ENCODE measurements at places on chromosomes 2 and 18. TPM values are rescaled to one million over a fixed set of nuclear protein-coding genes. Genes with fewer than 3 reads are reported as not detected.

Gene BMPR2
- 15.7 TPM for total RNA-seq

GRCh38 chr18:57081899-57082298, 65.0 kb upstream of the BOD1L2 start:
- no peak for DNase-seq

- no peak for DNase-seq
These were observed 23.2 kb upstream of the SLC35F6 start for GRCh38 chr2:26740890-26741302.

GRCh38 chr18:59056706-59057492, 82.8 kb upstream of the SEC11C start:
- no peak for DNase-seq

GRCh38 chr2:101337877-101338276, 29.4 kb upstream of the RNF149 start:
- no peak for DNase-seq

Gene EDAR
- total RNA-seq: not detected

DNA sequence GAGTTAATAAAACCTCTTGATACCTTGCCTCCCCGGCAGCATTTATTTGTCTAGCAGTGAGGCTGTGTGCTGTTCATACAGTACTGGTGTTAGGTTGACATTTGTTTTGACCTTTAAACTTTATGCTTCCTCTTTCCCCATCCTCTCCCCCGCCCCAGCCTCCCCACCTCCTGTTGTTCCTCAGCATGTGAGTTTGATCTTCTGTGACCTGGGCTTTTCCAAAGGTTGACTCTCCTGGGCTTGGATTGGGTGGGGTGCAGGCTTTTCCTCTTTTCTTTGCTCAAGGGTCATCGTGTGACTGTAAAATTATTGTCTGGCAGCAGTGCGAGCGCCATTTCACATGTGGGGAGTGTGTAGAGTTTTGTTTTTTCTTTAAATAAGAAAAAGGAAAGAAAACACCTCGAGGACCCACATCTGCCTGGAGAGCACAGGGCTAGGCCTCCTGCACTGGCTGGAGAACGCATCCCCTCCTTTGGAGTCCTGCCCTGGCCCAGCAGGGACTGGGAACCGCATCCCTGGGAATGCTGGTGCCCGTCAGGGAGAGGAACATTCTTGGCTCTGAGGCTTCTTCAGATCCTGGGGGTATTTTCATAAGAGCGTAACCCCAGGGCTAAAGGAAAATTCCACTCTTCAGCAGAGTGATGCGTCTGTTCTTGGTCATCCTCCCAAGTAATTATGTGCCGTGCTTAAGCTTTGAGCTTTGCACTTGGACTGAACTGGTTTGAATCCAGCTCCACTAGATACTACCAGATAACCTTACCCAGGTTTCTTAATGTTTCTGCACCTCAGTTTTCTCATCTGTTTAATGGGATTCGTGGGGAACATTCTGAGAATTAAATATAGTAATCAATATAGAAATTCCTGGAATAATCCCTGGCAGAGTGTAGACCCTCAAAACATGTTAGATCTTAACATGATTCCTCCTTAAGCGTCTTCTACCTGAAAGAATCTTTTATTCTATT, 91.5 kb downstream of the SETBP1 start:
- DNase-seq: no peak

Gene ANXA4
- total RNA-seq: 64.2 TPM

GRCh38 chr2:236877972-236878371, 207.7 kb upstream of the COPS8 start:
- no peak for DNase-seq

DNA sequence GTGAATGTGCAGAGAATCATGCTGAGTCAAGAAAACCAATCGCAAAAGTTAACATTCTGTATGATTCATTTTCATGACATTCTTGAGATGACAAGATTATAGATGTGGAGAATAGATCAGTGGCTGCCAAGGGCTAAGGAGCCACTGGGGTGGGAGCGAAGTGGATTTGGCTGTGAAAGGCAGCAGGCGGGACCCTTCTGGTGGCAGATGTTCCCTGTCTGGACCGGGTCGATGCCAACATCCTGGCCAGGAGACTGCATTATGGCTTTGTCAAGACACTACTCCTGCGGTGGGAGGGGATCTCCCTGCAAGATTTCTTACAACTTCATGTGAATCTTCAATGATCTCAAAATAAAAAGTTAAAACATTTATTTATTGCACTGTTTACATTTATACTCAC, 427.9 kb downstream of the GALR1 start:
- DNase-seq: no peak

DNA sequence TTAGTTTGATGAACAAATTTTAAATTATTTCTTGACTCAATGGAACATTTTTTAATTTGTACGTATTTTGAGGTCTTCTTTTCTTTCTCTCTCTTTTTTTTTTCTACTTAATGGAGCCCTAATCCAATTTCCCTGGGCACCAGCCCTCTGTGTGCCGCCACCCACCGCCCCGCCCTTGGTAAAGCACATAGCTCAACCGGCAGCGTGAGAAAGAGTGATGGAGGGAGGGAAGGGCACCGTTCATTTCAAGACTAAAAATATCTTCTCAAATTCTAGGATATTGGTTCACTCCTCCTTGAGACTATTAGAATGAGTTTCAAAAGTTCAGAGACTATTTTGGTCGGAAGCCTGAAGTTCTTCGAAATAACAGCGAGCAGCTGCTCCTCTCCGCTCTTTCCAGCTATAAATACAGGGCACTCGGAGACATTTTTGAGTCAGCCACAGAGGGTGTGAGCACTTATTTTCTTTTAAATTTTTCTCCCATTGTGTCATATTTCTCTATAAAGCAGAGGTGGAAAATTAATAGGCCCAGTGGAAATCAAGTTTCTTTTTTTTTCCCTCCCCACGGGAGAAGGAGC, 731.7 kb upstream of the ID2 start:
- no peak for DNase-seq

Gene TSPYL6
- not detected for total RNA-seq

Gene TMEM169
- 2.7 TPM for total RNA-seq

- peak; percentile 99 for DNase-seq
These were observed at the start of gene ACTR3 for GRCh38 chr2:113889471-113890252. Gene ACTR3 (plus strand): TSS chr2:113890089. CDS start chr2:113890280, 191 bp downstream.

Gene MPPE1
- total RNA-seq: 24.0 TPM

DNA sequence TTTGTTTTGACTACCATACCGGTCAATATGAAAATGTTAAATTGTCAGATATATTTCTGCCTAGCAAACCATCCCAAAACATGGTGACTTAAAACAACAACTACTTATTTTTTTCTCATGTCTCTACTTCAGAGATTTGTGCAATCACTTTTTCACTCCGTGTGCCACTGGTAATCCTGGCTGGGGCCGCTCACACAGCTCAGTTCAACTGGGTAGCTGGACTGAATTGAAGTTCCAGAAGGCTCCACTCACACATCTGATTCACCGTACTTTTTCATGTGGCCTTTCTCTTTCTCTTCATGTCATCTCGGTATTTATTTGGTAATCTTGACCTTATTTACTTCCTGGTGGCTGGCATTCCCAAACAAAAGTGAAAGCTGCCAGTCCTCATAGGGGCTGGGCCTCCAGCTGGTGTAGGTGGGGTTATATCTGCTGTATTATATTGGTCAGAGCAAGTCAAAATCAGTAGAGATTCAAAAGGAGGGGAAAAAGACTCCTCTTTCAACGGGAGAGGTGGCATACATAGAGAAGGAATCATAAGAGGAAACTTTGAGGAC, 513.9 kb upstream of the NXPH2 start:
- DNase-seq: no peak

DNA sequence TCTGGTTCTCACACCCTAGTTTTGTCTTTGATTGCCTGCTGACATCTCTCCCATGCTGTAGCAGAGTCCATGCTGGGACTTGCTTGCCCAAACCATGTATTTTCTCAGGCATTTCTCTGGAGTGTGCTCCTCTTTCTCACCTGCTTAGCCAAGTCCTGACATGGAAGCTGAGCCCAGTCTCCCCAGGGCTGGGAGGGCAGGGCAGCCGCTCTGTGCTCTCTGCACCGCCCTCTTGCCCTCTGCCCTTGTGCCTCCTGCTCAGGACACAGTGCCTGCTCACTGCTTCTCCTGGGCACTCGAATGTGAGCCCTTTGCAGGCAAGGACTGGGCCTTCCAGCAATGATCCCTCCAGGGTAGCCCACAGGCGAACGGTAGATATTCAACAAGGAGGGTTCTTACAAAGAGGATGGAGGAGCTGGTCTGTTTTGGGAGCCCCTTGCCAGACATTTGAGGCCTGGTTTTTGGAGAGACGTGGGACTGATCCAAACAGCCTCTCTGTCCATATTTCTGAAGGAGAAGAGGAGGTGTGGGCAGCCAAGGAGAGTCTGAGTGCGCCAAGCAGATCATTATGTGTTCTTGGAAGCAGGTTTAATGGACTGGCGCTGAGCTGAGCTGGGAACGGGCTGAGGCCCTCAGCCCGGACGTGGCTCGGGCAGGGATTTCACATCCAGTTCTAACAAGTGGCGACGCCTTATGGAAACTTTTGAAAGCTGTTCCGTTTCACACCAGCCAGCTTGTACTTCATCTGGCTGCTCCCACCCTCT, 4.0 kb downstream of the SLC14A2 start:
- no peak for DNase-seq

- DNase-seq: no peak
These were observed 192.6 kb upstream of the TWIST2 start for GRCh38 chr2:238655198-238655860.

Gene CD8A
- 0.15 TPM for total RNA-seq

- no peak for DNase-seq
These were observed 314.6 kb downstream of the CNTNAP5 start for GRCh38 chr2:124339709-124340108.

DNA sequence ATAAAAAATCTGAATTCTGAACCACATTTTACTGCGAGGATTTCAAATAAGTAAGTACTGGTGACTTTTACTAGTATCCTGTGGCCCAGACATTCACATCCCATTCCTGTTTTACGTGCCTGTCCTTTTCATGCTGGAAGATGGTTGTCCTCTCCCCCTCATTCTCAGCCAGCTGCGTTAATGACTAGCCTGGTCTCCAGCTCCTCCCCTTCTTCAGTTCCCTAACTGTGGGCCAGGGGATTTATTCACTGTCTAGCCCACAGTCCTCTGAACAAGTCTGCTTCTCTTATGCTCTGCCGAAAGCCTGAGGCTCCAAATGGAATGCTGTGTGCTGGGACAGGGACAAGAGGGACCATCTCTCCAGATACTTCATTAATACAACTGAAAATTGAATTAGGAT, 373.9 kb downstream of the PTPRM start:
- no peak for DNase-seq

- no peak for DNase-seq
These were observed 98.3 kb downstream of the DTNA start for GRCh38 chr18:34808389-34808788.

DNA sequence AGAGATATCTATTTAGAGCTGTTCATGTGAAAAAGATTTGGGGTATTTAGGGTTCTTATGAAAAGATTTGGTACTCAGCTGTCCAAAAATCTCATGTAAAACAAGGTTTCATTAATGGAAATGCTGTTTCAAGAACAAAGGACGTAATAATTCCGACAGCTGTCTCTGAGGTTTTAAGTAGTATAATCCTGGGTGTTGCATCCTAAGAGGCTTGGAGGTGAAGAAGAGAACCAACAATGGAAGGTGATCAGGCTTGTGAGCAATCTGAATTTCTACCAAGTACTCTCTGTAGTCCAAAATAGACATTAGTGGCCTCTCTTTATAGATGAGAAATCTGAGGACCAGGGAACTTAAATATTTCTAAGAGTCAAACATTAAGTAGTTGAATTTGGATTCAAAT, 205.1 kb downstream of the BABAM2 start:
- DNase-seq: no peak

DNA sequence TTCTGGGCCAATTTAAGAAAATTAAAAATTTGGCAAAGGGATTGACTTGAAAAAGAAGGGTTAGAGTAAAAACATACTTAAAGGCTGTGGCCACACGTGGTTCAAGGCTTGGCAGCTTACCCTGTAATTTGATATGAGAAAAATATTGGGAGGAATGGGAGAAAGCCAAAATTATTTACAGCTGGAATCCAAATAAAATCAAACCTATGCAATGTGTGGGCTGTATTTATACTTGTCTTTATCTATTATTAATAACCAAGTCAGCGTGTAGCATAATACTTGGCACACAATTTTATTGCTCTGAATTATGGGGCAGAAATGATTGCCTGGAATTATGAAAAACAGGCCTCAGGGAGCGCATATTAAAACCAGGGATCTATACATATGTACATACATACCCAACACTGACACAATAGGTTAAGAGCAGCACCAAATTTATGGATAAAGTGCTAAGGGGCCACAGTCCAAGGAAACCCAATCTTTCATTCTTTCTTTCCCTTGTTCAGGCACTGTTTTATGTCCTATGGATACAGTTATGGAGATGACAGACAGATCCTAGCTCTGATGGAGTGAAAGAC, 35.6 kb downstream of the FAM124B start:
- no peak for DNase-seq

GRCh38 chr2:86584151-86584913, 21.1 kb upstream of the CHMP3 start:
- DNase-seq: no peak

GRCh38 chr2:71462056-71462605, 8.8 kb downstream of the DYSF start:
- DNase-seq: no peak

Gene EVX2
- total RNA-seq: not detected

- DNase-seq: no peak
These were observed 116.8 kb upstream of the SPRED2 start for GRCh38 chr2:65549257-65549627.

All from GM12878 (cell line).